ENCODE measurements at places on chromosomes 1 and 21.

- peak; percentile 80 for DNase-seq
Observed at GRCh38 chr1:171654942-171655745, 2.7 kb upstream of the MYOC start.

- DNase-seq: no peak
Observed at GRCh38 chr1:8018492-8019228, 7.4 kb downstream of the ERRFI1 start.

- no peak for DNase-seq
Observed at GRCh38 chr1:203536980-203537455, 43.1 kb downstream of the OPTC start.

- DNase-seq: peak; percentile 52
Observed at GRCh38 chr1:209823143-209824041, 4.4 kb upstream of the UTP25 start.

DNA sequence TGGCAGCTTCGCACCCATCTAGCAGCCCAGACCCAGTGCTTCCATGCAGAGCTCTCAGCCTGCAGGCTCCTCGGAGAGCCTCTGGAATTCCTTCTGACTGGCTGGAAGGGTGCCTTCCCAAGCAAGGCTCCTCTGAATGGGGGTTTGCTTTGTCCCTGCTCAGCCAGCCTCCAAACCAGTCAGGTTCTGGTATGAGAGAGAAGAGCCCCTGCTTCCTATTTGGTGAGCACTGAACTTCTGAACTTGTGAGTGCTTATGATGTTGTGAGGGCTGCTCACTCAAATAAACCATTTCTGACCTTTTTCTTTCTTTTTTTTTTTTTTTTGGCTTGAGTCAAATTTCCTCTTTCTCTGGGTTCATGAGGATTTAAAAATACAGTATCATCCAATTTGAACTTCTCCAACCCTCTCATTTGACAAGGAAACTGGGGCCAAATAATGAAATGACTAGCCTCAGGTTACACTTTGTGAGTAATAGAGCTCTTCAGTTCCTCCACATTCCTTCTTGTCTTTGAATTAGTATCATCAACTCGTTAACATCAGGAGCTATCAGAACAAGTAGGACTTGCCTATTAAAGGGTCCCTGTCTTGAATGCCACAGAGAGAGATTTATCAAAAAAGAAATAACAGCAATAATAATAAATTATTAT is 39.6 kb downstream of the GFI1 start:
- no peak for DNase-seq

DNA sequence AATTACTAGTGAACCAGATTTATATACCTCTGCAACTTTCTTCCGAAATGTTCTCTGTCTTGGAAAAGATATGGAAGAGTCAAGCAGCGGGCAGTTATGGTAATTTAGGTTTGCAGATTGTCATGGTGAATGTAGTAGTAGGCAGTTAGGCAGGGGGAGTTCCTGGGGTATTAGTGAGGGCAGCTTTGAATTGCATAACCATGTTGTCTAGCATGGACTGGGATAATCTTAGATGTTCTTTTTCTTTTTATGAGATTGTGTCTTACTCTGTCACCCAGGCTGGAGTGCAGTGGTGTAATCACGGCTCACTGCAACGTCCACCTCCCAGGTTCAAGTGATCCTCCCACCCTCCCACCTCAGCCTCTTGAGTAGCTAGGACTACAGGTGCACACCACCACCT is 25.0 kb downstream of the MACF1 start:
- no peak for DNase-seq

DNA sequence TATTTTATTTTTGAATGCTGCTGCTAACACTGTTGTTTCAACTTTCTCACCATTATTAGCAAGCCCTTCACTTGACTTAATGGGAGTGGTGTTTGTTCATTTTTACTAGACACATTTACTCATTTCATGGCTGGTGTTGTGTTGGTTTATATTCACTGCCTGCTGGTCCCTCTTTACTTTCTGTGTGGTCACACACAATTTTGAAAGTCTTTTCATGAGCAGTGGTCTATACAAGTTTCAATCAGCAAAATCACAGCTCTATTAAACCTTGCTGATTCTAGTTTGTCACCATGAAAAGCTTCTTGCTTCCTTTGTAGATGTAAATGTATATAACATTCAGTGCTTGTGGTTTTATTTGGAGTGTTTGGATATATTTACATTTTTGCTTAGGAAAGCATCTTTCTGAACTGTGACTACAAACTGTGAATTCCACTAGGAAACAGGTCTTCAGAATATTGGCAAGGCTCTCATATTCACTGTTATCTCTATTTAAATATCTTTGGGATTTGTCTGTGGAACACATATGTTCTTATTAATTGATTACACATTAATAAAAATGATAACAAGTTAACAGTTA is 22.8 kb downstream of the ATP6V1G3 start:
- no peak for DNase-seq

GRCh38 chr1:197481101-197481500 is 213.0 kb downstream of the CRB1 start:
- DNase-seq: no peak

GRCh38 chr1:100076319-100076718 is 56.4 kb downstream of the SASS6 start:
- no peak for DNase-seq

GRCh38 chr1:40344597-40344996 is 27.5 kb upstream of the COL9A2 start:
- no peak for DNase-seq

- no peak for DNase-seq
Observed at GRCh38 chr1:244271691-244272308, 179.9 kb downstream of the ADSS2 start.

GRCh38 chr1:234731569-234732085 is 121.6 kb upstream of the IRF2BP2 start:
- no peak for DNase-seq

DNA sequence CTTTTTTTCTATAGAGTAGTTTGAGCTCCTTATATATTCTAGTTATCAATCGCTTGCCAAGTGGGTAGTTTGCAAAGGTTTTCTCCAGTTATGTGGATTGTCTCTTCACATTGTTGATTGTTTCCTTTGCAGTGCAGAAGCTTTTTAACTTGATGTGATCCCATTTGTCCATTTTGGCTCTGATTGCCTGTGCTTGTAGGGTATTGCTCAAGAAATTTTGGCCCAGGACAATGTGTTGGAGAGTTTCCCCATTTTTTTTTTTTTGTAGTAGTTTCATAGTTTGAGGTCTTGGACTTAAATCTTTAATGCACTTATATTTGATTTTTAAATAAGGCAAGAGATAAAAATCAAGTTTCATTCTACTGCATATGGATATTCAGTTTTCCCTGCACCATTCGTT is 774.8 kb upstream of the ADAMTS5 start:
- DNase-seq: no peak

DNA sequence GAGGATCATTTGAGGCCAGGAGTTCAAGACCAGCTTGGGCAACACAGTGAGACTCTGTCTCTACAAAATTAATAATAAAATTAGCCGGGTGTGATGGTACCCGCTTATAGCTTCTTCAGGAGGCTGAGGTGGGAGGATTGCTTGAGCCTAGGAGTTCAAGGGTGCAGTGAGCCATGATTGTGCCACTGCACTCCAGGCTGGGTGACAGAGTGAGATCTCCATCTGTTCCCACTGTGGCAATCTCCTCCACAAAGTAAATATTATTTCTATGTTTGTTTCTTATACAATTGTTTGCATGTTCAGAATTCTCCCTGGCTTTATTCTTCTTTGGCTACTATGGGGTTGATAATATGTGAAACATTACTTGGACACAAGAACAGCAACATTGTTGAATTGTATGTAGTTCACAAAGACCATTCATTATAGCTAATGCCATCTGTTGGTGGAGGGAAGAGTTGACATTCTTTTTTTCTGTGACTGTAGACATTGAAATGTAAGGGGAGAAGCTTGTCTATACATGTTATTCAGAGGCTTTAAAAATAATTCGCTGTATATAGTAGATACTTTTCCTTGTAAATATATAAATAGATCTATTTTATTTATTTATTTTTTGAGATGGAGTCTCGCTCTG is 47.8 kb upstream of the SRSF10 start:
- DNase-seq: no peak

- DNase-seq: no peak
Observed at GRCh38 chr21:20373031-20373430, 625.2 kb upstream of the NCAM2 start.

GRCh38 chr1:226589008-226589733 is 40.6 kb downstream of the STUM start:
- no peak for DNase-seq
